Stimulated activated naive B cell treated with anti-CD40 and anti-IgM and Interleukin-4, amounts not matched to agents 10 μg/mL and 1 μg/mL and 100 μg/mL, for 72 hours (primary cell): ENCODE measurements at places on chromosomes 3 and 15.

DNA sequence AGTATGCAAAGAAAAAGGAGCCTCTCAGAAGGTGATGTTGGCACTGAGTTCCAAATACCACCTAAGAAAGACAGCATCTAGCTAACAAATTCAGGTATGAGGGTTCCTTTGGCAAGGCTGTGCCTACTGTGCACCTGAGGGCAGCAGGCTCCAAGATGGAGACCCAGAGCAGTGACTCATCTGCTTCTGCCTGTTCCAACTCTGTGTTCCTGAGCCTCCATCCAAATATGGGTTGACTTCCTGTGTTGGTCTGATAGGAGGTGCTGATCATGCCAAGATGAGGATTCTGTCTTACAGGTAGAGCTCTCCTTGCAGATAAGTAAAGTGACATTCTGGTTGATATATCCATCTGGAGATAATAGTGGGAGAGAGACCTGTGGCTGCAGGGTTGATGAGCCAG, 26.0 kb downstream of the SV2B start:
- peaks cover 30% of the 10 kb centered on the region for H3K27me3 ChIP-seq
- H3K27ac ChIP-seq = no peak overlapping the region
- DNase-seq = no peak
- no peak overlapping the region for H3K4me3 ChIP-seq
- H3K36me3 ChIP-seq = no peaks in the 10 kb centered on the region
- no peaks in the 10 kb centered on the region for H3K4me1 ChIP-seq

DNA sequence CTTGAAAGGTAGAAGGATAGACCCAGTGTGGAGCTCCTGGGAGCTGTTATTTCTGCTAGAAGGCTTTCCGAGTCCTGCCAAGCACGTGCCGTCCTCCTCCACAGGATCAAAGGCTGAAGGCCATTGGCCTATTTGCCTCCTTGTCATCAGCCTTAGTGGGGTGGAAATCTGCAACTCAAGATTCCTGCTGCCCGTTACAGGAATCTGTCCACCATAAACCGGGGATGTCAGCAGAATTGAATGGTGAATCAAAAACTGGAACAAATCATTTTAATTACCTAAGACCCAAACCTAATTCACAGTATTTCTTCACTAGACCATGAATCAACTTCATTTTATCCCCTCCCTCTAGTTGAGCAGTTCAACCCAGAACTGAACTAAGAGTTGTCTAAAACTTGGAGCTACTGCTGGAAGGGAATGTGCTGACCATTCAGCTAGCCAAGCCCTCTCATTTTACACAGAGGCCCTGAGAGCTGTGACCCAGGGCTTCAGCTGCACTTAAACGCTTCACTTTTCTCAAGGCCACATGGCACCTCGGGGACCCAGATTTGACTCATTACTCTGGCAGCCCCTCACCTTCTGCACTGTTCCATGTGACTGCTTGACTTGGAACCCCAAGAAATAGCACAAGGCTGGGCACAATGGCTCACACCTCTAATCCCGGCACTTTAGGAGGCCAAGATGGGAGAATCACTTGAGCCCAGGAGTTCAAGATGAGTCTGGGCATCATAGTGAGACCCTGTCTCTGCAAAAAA, 36.8 kb upstream of the KIF23 start:
- no peak for DNase-seq
- no peak overlapping the region for H3K4me3 ChIP-seq
- no peaks in the 10 kb centered on the region for H3K4me1 ChIP-seq
- no peaks in the 10 kb centered on the region for H3K36me3 ChIP-seq
- H3K27ac ChIP-seq = no peak overlapping the region

- H3K4me1 ChIP-seq = no peaks in the 10 kb centered on the region
- H3K27ac ChIP-seq = no peak overlapping the region
- H3K36me3 ChIP-seq = no peaks in the 10 kb centered on the region
- DNase-seq = no peak
- H3K27me3 ChIP-seq = peaks cover 13% of the 10 kb centered on the region
These were observed 10.5 kb downstream of the ANPEP start for GRCh38 chr15:89803941-89804800.

- peaks cover 27% of the 10 kb centered on the region for H3K36me3 ChIP-seq
- peaks cover 16% of the 10 kb centered on the region for H3K4me1 ChIP-seq
- no peak overlapping the region for H3K4me3 ChIP-seq
These were observed 138.8 kb downstream of the RBPMS2 start for GRCh38 chr15:64636556-64636955.

- H3K27me3 ChIP-seq = no peaks in the 10 kb centered on the region
- peaks cover 37% of the 10 kb centered on the region for H3K36me3 ChIP-seq
- no peak for DNase-seq
- peaks cover 45% of the 10 kb centered on the region for H3K4me1 ChIP-seq
- H3K27ac ChIP-seq = peak overlapping the region; percentile 88
These were observed 44.6 kb downstream of the ZBTB38 start for GRCh38 chr3:141412936-141413354.

GRCh38 chr3:153783741-153784480, 337.3 kb upstream of the ARHGEF26 start:
- H3K4me3 ChIP-seq = no peak overlapping the region
- H3K4me1 ChIP-seq = no peaks in the 10 kb centered on the region
- H3K27me3 ChIP-seq = no peaks in the 10 kb centered on the region
- H3K36me3 ChIP-seq = no peaks in the 10 kb centered on the region

- no peaks in the 10 kb centered on the region for H3K4me1 ChIP-seq
- no peak for DNase-seq
- no peak overlapping the region for H3K27ac ChIP-seq
- no peaks in the 10 kb centered on the region for H3K27me3 ChIP-seq
- no peaks in the 10 kb centered on the region for H3K36me3 ChIP-seq
- no peak overlapping the region for H3K4me3 ChIP-seq
These were observed 109.6 kb downstream of the ADAMTS9 start for GRCh38 chr3:64578062-64578770.

DNA sequence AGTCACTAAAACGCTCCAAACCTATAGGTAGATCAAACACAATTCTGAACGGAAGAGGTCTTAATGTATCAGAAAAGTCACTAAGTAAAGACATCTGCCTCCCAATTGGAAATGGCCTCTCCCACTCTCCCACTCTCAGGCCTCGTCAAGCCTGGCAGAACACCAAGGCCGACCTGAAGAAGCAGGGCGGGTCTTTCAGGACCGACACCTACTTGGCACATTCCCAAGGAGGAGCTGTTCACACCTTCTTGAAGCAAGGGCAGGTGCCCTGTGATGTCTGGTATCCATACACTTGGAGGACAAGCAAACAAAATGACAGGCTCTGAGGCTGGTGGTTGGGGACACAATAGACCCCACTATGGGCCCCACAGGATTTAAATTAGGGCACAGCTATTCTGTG, 30.0 kb downstream of the XXYLT1 start:
- H3K4me1 ChIP-seq = peaks cover 7% of the 10 kb centered on the region
- no peak overlapping the region for H3K27ac ChIP-seq
- H3K27me3 ChIP-seq = no peaks in the 10 kb centered on the region
- DNase-seq = no peak

GRCh38 chr15:65337436-65338070, 33.1 kb downstream of the RNU5B-1 start:
- DNase-seq = no peak
- no peak overlapping the region for H3K27ac ChIP-seq
- peaks cover 13% of the 10 kb centered on the region for H3K4me1 ChIP-seq
- H3K36me3 ChIP-seq = no peaks in the 10 kb centered on the region
- no peak overlapping the region for H3K4me3 ChIP-seq
- H3K27me3 ChIP-seq = peaks cover 65% of the 10 kb centered on the region

GRCh38 chr3:191380001-191380400, 49.7 kb upstream of the UTS2B start:
- no peaks in the 10 kb centered on the region for H3K27me3 ChIP-seq
- H3K36me3 ChIP-seq = peaks cover 34% of the 10 kb centered on the region
- no peak overlapping the region for H3K27ac ChIP-seq
- no peak overlapping the region for H3K4me3 ChIP-seq
- H3K4me1 ChIP-seq = peaks cover 17% of the 10 kb centered on the region
- no peak for DNase-seq

GRCh38 chr15:52682781-52683180, 3.6 kb upstream of the ATOSA start:
- peak overlapping the region; percentile 16 for H3K4me3 ChIP-seq
- no peak for DNase-seq
- H3K27me3 ChIP-seq = no peaks in the 10 kb centered on the region
- H3K36me3 ChIP-seq = peaks cover 12% of the 10 kb centered on the region
- peak overlapping the region; percentile 51 for H3K27ac ChIP-seq
- peaks cover 69% of the 10 kb centered on the region for H3K4me1 ChIP-seq
